ENCODE measurements at places on chromosomes 6 and 20. TPM values are rescaled to one million over a fixed set of nuclear protein-coding genes. Genes with fewer than 3 reads are reported as not detected.

DNA sequence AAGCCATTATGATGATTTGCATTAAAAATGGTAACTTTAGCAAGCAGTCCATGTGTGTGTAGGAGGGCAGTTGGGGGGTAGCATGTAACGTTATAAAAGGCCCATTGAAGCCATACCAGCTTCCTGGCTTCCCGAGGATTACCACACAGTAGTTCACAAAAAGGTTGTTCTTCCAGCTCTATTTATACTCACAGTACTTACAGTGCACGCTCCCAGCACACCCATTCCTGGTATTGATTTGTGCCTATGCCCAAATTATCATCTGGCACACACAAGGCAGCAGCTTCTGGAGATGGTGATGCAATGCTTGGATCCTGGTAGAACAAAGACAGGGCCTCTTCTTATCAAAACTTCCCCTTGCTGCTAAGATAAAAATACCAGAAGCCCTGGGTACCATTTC, 436.8 kb downstream of the HAO1 start:
- no peak for DNase-seq

GRCh38 chr20:38143646-38144554, 21.2 kb downstream of the TGM2 start:
- DNase-seq, result peak; percentile 91

The PSORS1C1 gene
- 3.0 TPM for total RNA-seq

The SLC4A11 gene
- total RNA-seq, result 0.63 TPM

DNA sequence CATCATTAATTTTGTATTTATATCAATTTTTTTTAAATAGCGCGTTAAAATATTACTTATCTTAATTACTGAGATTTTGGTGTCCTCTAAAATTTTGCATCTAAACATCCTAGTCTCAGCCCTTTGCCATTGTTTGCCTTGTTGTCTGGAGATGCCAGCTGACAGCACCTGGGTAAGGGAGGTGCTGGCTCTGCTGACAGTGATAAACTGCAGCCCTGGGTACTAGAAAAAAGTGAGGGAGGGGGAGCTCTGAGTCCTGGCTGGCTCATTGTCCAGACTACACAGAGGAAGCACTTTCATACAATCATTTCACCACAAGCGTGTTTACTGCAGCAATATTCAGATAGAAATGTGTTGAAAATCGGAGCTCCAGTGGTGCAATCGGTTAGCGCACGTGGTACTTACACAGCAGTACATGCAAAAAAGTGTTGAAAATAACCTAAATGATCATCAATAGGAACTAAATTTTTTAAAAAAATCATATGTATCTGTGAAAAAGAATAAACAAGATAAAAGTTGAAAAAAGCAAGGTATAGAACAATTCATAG, 18.5 kb upstream of the UBR2 start:
- no peak for DNase-seq

GRCh38 chr6:38973178-38974057, 75.2 kb upstream of the GLP1R start:
- DNase-seq, result no peak

GRCh38 chr6:110655821-110656220, 159.4 kb downstream of the CDK19 start:
- DNase-seq, result no peak
